MCF 10A (cell line): ENCODE measurements at places on chromosomes 6 and 20.
A peak's percentile ranks its signal among the peaks of the same experiment; 100 is the strongest.

GRCh38 chr20:42938441-42939205 lies 251.1 kb downstream of the PTPRT start:
- no peaks in the 10 kb centered on the region for H3K4me1 ChIP-seq
- no peak for DNase-seq
- H3K36me3 ChIP-seq, result no peaks in the 10 kb centered on the region
- H3K27ac ChIP-seq, result no peak overlapping the region

DNA sequence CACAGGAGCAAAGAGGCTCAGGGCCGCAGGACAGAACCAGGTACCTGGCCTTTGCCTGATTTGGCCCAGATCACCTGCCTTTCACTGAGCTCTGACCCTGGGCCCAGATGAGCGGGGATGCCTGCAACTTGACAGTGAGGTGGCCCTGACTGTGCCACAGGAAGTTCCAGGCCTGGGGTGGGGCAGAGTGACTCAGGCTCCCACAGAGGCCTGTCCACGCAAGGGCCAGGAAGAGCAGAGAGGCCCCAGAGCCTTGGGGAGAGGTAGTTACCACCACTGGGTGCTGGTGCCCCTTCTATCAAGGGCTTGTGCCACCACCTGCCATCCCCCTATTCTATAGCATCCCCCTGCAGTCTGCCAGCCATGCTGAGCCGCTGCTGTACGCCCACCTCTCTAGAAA lies 4.1 kb upstream of the NOL4L start:
- H3K27ac ChIP-seq, result no peak overlapping the region
- H3K4me1 ChIP-seq, result peaks cover 5% of the 10 kb centered on the region
- no peaks in the 10 kb centered on the region for H3K36me3 ChIP-seq
- H3K4me3 ChIP-seq, result no peak overlapping the region
- DNase-seq, result peak; percentile 17

DNA sequence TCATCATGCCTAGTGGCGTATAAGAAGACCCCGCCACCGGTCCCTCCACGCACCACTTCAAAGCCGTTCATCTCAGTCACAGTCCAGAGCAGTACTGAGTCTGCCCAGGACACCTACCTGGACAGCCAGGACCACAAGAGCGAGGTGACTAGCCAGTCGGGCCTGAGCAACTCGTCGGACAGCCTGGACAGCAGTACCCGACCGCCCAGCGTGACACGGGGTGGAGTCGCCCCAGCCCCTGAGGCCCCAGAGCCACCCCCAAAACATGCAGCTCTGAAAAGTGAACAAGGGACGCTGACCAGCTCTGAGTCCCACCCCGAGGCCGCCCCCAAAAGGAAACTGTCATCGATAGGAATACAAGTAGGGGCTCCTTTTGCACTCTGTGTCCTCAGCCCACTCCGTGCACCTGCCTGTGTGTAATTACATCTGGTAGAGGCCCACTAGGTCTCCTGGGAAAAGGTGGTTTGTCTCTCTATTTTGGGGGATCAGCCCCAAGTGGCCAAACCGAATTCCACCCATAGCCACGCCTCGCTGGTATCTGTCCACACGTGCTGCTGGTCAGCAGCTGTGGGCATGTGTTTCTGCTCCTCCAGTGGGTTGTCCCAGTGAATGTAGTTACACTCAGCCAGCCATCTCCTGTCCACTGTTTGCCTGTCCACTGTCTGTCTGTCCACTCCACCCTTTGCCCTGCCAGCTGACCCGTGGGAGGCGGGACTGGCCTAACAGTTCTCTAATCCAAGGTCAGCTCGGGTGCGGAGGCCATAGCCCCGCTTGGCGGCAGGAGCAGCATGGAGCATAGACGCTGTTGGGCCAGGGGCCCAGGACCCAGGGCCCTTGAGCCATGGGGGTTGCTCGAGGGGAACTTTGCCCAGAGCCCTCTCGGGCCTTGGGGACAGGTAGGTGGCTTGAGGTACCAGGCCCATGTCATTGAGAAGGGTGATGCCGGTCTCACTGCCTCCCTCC lies 44.3 kb upstream of the MYL9 start:
- DNase-seq, result no peak
- H3K4me1 ChIP-seq, result peaks cover 24% of the 10 kb centered on the region
- H3K27ac ChIP-seq, result no peak overlapping the region
- peaks cover 45% of the 10 kb centered on the region for H3K36me3 ChIP-seq
- no peaks in the 10 kb centered on the region for H3K27me3 ChIP-seq

GRCh38 chr6:33652002-33652401 lies 30.9 kb downstream of the ITPR3 start:
- no peaks in the 10 kb centered on the region for H3K27me3 ChIP-seq
- H3K36me3 ChIP-seq, result peaks cover 46% of the 10 kb centered on the region
- no peak overlapping the region for H3K4me3 ChIP-seq
- H3K27ac ChIP-seq, result no peak overlapping the region
- no peak for DNase-seq

- H3K27me3 ChIP-seq, result peaks cover 19% of the 10 kb centered on the region
- H3K36me3 ChIP-seq, result no peaks in the 10 kb centered on the region
- H3K4me3 ChIP-seq, result no peak overlapping the region
- DNase-seq, result peak; percentile 51
Measured at GRCh38 chr6:152952866-152953509, 29.9 kb downstream of the FBXO5 start.

- peaks cover 11% of the 10 kb centered on the region for H3K4me1 ChIP-seq
- no peaks in the 10 kb centered on the region for H3K36me3 ChIP-seq
- H3K4me3 ChIP-seq, result no peak overlapping the region
- H3K27ac ChIP-seq, result no peak overlapping the region
- H3K27me3 ChIP-seq, result no peaks in the 10 kb centered on the region
- DNase-seq, result peak; percentile 2
Measured at GRCh38 chr6:163955096-163955495, 540.6 kb downstream of the QKI start.

- no peaks in the 10 kb centered on the region for H3K27me3 ChIP-seq
- H3K36me3 ChIP-seq, result no peaks in the 10 kb centered on the region
- H3K4me3 ChIP-seq, result no peak overlapping the region
- no peaks in the 10 kb centered on the region for H3K4me1 ChIP-seq
Measured at GRCh38 chr20:1524004-1524403, 32.8 kb upstream of the SIRPB2 start.

- no peaks in the 10 kb centered on the region for H3K27me3 ChIP-seq
- no peak for DNase-seq
- no peaks in the 10 kb centered on the region for H3K4me1 ChIP-seq
- H3K36me3 ChIP-seq, result no peaks in the 10 kb centered on the region
- no peak overlapping the region for H3K4me3 ChIP-seq
- no peak overlapping the region for H3K27ac ChIP-seq
Measured at GRCh38 chr6:123016431-123017103, 20.5 kb downstream of the CLVS2 start.
